ENCODE measurements at places on chromosomes 1 and 21.

GRCh38 chr1:22875241-22875640 lies 97.4 kb downstream of the LACTBL1 start:
- no peak for DNase-seq

DNA sequence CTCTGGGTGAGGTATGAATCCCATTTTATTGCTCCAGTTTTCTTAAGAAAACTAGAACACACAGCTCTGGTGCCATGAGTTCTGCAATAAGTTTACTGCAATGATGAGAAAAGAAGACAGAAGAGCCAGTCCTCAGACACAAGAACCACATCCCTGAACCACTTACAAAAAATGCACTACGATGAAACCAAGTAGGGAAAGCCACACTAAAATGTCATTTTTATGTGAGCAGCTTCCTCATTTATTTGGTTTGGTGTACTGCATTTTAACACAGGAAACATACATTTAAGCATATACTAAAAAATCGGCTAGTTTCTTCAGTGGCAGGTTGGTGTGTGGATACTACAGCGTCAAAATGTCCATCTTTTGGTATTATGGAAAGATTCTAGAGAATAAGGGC lies 95.9 kb downstream of the PTPN14 start:
- DNase-seq, result no peak

DNA sequence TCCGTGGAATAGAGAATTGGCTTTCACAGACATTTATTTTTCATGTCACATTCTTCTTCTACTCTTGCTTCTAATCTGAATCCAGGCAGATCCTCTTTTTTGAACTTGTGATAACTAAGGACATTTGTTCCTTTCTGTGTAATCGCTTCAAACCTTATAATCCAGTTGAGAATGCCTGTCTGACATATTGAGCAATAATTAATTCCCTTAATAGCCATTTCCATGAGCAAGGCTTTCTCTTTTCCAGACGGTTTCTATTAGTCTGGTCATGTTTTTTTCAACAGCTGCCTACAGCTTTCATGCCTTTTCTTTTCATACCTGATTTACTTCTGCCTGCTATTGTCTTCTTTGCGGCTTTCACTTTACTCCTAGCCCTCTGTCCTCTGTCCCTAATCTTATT lies 163.4 kb downstream of the CYYR1 start:
- DNase-seq, result no peak

DNA sequence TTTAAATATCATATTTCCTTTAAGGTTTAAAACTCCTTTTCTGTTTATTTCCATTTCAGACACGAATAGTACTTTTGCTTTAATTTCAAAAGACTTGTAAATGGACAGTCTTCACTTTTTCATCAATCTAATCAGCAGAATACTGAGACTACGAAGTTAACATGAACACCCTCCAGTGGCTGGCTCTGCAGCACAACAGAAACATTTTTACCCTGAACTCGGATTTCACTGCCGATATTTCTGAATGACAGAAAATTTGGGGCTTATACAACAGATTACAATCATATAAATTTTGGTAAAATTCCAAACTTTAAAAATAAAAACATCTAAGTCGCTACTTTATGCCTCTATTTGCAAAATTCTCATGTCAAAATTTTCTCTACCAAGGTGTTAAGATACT lies 86.2 kb downstream of the AKT3 start:
- DNase-seq, result no peak

DNA sequence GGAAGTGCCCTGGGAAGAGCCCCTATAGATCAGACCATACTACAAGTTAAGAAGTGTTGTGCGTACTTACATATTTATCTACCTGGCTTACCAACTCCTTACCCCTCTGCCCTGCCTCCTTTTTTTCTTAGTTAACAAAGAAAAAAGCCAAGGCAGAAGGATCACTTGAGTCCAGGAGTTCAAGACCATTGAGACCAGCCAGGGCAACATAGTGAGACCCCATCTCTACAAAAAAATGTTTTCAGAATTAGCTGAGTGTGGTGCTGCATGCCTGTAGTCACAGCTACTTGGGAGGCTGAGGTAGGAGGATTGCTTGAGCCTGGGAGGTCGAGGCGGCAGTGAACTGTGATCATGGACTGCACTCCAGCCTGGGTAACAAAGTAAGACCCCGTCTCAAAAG lies 1.9 kb downstream of the ZBTB8B start:
- DNase-seq, result no peak

- DNase-seq, result no peak
Observed at GRCh38 chr1:98369463-98369862, 292.1 kb upstream of the SNX7 start.

- DNase-seq, result no peak
Observed at GRCh38 chr1:155833665-155834295, 23.2 kb downstream of the GON4L start.

- peak; percentile 44 for DNase-seq
Observed at GRCh38 chr21:38831526-38832467, 26.1 kb downstream of the ETS2 start.

Data from GM19239 (cell line).